ENCODE measurements at places on chromosomes 11 and 22.

DNA sequence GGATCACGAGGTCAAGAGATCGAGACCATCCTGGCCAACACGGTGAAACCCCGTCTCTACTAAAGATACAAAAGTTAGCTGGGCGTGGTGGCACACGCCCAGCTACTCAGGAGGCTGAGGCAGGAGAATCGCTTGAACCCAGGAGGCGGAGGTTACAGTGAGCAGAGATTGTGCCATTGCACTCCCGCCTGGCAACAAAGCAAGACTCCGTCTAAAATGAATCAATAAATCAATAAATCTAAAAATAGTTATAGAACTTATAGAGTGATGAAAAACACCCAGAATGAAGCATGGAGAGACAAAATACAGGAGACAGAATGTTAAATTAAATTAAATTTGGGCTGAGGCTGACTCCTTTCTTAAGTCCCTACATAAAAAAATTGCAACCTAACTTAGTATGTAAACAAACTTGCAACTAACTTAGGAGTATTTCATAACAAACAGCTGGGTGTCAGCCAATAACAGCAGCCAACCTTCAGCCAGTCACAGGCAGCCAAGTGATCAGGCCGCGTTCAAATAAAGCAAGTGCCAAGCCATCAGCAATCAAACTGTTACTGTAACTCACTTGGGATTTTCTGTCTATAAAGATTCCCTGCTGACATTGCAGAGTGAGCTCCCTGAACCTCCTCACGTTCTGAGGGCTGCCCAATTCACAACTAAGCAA lies 7.3 kb upstream of the TP53AIP1 start:
- DNase-seq = no peak

- DNase-seq = no peak
Measured at GRCh38 chr11:134725716-134726639, 313.9 kb upstream of the B3GAT1 start.

DNA sequence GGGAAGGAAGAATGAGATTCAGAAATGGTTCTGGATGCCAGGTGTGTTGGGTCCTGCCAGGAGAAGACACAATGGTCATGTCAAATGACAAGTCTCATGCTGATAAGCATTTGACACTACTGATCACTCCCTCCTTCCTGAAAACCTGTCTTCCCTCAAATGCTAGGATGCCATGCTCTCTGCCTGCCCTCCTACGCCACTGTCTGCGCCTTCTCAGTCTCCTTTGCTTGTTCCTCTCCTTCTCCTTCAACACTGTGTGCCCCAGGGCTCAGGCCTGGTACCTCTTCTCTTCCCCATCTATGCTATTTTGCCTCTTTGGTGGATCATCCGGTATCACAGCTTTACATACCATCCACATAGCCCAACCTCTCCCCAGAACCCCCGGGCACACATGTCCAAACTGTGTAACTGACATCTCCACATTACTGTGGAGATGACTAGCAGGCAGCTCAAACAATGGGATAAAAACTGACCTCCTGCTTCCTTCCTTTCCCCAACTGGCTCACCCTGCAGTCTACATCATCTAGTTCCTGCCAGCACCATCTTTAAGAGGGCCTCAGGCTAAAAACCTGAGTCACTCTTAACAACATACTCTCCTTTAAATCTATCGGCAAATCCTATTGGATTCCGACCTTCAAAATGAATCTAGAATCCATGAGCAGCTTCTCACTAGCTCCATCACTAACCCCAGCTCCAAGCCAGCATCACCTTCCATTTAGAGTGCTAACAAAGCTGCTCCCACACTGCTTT lies 8.2 kb downstream of the AP1B1 start:
- no peak for DNase-seq

GRCh38 chr22:30541961-30542810 lies 4.4 kb downstream of the SEC14L6 start:
- no peak for DNase-seq

GRCh38 chr22:19717181-19717580 lies 2.9 kb downstream of the SEPTIN5 start:
- DNase-seq = no peak

- DNase-seq = no peak
Measured at GRCh38 chr11:17526326-17526725, 17.9 kb downstream of the USH1C start.

DNA sequence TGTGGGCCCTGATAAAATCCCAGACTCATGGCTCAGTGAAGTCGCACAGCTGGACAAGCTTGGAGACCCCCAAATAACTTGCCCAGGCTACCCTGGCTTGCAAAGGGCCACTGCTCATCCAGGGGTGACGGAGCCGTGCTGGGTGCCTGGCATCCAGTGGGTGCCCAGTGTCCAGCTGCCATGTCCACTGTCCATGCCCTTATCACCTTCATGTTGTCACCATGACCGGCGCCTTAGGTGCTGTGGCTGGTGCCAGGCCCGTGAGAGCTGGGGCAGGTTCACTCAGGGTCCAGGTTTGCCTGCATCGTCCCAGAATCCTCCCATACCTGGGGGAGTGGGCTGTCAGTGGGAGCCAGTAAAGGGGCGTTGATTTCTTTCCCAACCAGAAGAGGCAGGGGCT lies 57.4 kb downstream of the LRP5 start:
- no peak for DNase-seq

GRCh38 chr11:12674571-12674935 lies 332 bp downstream of the TEAD1 start:
- DNase-seq = no peak

DNA sequence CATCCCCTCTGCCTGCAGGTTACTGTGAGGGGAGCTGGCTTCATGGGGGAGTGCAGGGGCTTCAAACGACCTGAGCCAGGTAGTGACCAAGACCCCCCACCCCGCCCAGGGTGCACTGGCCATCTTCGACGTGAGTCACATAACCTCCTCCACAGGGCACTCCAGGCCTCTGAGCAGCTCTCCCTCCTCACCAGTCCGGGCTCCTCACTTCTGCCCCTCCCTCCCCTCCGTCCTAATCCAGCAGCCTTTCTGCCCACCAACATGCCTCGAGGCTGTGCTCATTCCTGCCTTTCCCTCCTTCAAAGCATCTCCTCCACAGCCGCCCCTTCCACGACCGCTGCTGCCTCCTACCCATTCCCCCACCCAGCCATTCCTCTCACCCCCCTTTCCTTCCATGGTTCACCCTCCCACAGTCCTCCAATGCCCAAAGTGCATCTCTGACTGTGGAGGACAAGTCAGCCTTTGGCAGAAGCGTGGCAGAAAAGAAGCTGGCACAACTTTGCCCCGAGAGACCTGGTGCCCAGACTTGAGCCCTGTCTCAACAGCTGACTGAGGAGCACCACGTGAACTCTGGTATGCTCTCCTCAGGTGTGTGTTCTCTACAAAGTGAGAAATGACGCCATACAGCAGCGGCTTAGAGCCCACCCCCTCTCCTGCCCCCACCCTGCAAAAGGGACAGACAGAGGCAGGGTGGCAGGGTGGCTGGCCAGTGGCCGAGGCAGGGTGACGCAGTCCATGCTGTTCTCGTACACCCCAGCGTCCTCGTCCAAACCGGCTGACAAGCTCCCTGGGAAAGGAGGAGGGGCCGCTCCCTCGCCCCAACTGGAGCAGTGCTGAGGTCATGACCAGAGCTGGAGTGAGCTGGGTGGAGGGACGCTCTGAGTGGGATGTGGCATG lies 30.4 kb downstream of the OPCML start:
- DNase-seq = no peak

GRCh38 chr11:2468363-2469235 lies 23.8 kb downstream of the KCNQ1 start:
- DNase-seq = no peak

GRCh38 chr11:2234963-2235362 lies 35.4 kb downstream of the ASCL2 start:
- no peak for DNase-seq

DNA sequence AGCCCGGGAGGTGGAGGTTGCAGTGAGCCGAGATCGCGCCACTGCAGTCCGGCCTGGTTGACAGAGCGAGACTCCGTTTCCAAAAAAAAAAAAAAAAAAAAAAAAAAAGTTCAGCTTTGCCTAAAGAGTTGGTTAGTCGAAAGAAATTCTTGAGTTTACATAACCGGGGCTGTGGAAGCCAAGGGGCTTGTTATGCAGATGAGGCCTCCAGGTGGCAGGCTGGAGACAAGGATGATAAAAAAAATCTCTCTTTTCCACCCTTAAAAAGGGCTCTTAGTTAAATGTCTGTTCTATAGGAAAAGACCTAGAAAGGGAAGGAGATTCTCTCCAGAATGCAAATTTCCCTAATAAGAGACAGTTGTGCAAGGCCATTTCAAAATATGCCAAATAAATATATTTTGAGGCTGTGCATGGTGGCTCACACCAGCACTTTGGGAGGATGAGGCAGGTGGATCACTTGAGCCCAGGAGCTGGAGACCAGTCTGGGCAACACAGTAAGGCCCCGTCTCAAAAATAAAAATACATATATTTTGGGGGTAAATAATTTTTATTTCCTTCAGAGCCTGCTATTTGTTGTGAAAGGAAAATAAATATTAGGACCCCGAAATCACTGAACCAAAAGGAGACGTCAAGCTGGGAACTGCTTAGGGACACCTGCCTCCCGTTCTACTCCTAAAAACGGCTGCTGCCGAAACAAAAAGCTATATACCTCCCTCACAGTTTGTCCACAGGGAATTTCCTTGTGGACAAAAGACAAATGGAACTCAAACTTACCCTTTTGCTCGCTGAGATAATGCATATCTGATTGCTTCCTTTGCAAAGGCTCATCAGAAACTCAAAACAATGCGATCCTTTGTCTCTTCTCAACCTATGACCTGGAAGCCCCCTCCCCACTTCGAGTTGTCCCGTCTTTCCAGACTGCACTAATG lies 2.4 kb upstream of the IFITM2 start:
- no peak for DNase-seq

- DNase-seq = no peak
Measured at GRCh38 chr22:25131198-25131887, 68.3 kb upstream of the CRYBB3 start.

GRCh38 chr11:80816454-80816847 lies 1375.6 kb upstream of the TENM4 start:
- no peak for DNase-seq

- no peak for DNase-seq
Measured at GRCh38 chr11:69918231-69918937, 99.2 kb upstream of the FGF3 start.

DNA sequence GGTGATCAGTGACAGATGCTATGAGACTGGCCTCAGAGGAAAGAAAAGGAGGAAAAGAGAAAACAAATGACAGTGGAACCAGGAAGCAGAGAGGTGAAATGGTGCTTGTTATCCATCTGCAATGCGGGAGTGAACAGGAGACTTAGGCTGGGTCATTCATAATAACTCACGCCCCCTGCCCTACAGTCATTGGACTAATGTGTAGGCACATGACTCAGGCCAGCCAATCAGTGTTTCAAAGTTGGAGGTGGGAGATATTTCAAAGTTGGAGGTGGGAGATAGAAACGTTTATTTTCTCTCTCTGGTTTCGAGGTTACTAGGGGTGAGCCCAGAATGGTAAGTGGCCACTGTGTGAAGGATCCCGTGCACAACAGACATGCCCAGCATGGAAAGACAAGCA lies 30.3 kb downstream of the SLC22A6 start:
- no peak for DNase-seq

GRCh38 chr11:75191330-75191717 lies 40.4 kb downstream of the SLCO2B1 start:
- no peak for DNase-seq

GRCh38 chr22:42608136-42608822 lies 6.4 kb downstream of the POLDIP3 start:
- DNase-seq = no peak

DNA sequence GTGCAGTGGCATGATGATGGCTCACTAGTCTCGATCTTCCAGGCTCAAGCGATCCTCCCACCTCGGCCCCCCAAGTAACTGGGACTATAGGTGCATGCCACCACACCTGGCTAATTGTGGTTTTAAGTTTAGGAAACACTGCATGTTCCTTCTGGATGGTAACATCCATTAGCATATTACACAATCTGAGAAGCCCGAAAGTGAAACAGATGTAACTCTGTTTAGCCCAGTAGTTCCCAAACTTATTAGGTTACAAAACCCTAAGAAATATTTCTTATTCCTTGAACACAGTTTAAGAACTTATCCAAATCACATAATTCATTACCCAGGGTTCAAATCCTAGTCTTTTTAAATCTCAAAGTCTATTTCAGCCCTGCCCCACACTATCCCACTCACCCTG lies 28.3 kb downstream of the POLDIP3 start:
- no peak for DNase-seq

DNA sequence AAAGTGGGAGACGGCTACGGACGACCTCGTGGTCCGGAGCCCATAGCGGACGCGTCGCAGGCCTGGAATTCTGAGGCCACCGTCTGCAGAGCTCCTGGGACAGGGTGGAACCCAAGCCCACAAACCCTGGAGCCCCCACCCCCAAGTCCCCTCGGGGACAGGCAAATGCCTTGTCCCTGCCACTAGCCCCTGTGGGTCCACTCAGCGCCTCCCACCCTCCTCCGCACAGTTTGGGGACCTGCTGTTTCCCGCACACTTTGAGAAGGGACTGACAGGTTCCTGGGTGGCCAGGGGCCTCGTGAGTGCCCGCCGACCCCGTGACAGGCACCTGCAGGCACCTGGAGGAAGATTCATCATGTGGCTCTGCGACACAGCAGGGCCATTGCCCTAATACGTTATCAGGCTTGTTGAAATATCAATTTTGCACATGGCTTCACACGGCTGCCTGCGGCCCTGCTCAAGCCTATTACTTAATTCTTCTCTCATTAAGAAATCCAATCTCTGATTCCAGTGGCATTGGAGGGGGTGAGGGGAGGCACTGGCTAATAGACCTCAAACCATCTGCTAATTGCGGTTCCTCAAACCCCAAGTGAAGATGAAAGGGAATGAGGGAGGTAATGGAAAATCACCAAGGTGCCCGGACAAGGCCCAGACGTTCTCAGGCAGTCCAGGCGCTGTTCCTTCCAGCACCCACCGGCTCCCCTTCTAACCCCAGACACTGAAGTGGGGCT lies 672.5 kb downstream of the BRD1 start:
- no peak for DNase-seq

DNA sequence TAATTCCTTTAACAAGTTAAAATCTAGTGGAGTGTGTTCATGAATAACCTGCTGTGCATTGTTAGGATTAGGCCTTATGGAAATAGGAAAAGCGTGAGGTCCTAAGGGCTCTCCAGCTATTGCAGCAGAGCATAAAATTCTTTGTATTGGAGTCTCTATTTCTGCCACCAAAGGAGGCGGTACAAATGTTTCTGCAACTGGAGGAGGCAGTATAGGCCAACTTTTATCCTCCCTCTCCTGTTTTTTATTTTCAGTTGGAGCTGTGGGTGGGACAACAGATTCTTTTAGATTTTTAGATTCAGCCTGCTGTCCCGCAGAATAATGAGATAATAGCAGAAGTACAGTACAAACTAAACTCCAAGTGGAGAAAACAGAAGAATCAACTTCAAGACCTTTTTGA lies 26.2 kb downstream of the OR10A6 start:
- no peak for DNase-seq

- DNase-seq = no peak
Measured at GRCh38 chr22:24482575-24482974, 12.6 kb upstream of the UPB1 start.

- DNase-seq = no peak
Measured at GRCh38 chr11:38460896-38461295, 1862.9 kb upstream of the RAG2 start.

GRCh38 chr22:42536166-42536565 lies 16.6 kb upstream of the RRP7A start:
- no peak for DNase-seq

Data from cerebellar nuclear complex (tissue), 1 donor.